ENCODE measurements at places on chromosomes 11 and 22. TPM values are rescaled to one million over a fixed set of nuclear protein-coding genes. Genes with fewer than 3 reads are reported as not detected.

Gene TRIM6
- 7.5 TPM for total RNA-seq

Gene XKR3
- not detected for total RNA-seq

Gene TSPAN18
- total RNA-seq = 52.8 TPM

Gene STIP1
- 176 TPM for total RNA-seq

Gene LGR4
- total RNA-seq = 39.6 TPM

DNA sequence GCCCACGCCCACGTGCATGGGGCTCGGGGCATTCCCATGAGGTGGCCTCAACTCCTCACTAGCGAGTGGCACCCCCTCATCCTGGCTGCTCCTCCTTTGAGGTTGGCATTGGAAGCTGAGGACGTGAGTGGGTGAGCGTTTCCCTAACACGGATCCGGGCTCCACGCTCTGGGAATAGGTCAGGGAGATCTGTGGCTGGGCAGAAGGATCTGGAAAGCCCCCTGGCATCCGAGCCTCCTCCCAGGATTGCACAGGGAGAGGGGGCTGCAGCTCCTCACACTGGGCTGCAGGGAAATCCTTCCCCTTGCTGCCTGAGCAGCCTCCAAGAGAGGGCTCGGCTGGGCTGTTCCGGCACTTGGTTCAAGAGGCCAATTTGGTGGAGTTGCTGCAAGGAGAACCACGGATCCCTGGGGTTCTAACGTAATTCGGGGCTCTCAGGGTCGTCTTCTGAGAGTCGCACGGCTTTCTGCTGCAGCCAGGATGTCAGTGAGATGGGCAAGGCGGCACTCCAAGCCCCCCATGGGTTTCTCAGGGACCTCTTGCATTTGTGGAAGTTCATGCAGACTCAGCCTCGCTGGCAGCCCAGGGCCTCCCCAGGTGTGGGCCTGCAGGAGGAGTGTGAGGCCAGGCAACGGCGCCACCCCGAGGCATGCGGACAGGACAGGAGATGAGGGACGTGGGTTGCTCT lies 1119.0 kb downstream of the BRD1 start:
- H3K36me3 ChIP-seq = no peaks in the 10 kb centered on the region
- no peaks in the 10 kb centered on the region for H3K27me3 ChIP-seq
- peaks cover 9% of the 10 kb centered on the region for H3K4me1 ChIP-seq

- H3K27me3 ChIP-seq = peaks cover 6% of the 10 kb centered on the region
- DNase-seq = no peak
- no peaks in the 10 kb centered on the region for H3K36me3 ChIP-seq
Measured at GRCh38 chr11:57251491-57252104, 14.5 kb upstream of the APLNR start.

DNA sequence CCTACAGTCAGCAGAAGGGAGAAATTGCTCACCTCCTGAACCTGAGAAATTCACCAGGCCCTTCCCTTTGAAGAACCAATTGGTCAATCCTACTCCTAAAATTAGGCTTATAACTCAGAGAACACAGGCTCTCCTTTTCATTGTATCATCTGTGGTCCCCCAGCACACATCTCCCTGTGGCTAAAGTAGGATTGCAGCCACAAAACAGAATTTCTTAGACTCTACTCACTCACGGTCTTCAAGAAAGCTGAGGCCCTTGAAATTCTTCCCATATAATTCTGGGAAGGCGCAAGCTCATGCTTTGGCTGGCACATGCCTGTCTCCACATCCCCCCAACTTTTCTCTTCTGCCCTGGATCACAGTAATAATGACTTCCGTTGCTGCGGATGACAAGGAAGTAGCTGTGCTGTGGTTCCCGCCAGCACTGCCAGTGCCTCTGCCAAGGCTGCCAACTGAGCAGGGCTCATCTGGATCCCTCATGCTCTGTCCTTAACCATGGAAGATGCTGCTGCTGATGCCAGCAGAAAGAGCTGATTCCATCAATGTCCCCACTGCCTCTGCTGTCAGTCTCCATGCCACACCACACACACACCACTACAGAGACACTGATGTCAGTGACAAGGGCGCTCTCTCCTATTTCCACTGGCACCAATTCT lies 200.6 kb upstream of the POU2AF2 start:
- DNase-seq = no peak
- no peak overlapping the region for H3K27ac ChIP-seq
- peaks cover 16% of the 10 kb centered on the region for H3K4me1 ChIP-seq

- DNase-seq = no peak
- no peak overlapping the region for H3K4me3 ChIP-seq
- H3K4me1 ChIP-seq = peaks cover 13% of the 10 kb centered on the region
- no peaks in the 10 kb centered on the region for H3K27me3 ChIP-seq
- H3K27ac ChIP-seq = peak overlapping the region; percentile 64
- H3K36me3 ChIP-seq = peaks cover 38% of the 10 kb centered on the region
Measured at GRCh38 chr11:68584991-68585524, 99.3 kb upstream of the GAL start.

DNA sequence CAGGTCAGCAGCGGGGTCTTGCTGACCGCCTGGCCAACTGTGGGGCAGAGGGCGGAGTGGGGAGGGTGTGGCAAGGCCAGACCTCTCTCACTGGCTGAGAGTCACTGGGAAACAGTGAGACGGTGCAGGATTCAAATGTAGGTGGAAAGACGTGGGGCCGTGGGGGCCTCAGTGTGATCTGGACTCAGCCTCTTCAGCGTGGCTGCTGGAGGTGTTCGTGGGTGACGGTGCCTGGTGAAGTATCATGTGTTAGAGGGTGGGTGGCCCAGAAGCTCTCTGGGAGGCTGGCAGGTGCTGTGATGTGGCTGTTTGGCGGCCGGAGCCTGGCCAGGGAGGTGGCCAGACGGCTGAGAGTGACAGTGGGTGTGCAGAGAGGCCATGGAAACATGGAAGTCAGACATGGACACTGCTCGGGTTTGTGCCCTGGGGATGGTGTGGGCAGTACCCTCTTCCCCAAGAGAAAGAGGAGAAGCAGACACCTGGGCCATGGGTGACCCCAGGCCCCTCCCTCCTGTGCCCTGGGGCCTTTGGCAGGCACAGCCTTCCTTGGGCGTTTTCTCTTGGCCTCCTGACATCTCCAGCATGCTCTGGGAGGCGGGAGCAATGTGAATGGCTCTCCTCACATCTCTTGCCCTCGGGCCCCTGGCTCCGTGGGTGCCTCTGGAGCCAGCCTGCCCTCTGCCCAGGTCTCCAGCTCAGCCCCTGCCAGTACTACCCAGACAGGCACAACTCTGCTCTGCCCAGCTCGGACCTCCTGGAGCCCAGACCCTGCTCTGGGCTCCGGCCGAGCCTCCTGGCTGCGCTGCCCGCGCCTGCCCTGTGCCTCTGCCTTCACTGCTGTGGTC lies 10.1 kb upstream of the ACR start:
- no peak overlapping the region for H3K4me3 ChIP-seq
- H3K36me3 ChIP-seq = peaks cover 10% of the 10 kb centered on the region
- peaks cover 3% of the 10 kb centered on the region for H3K27me3 ChIP-seq
- no peaks in the 10 kb centered on the region for H3K4me1 ChIP-seq

DNA sequence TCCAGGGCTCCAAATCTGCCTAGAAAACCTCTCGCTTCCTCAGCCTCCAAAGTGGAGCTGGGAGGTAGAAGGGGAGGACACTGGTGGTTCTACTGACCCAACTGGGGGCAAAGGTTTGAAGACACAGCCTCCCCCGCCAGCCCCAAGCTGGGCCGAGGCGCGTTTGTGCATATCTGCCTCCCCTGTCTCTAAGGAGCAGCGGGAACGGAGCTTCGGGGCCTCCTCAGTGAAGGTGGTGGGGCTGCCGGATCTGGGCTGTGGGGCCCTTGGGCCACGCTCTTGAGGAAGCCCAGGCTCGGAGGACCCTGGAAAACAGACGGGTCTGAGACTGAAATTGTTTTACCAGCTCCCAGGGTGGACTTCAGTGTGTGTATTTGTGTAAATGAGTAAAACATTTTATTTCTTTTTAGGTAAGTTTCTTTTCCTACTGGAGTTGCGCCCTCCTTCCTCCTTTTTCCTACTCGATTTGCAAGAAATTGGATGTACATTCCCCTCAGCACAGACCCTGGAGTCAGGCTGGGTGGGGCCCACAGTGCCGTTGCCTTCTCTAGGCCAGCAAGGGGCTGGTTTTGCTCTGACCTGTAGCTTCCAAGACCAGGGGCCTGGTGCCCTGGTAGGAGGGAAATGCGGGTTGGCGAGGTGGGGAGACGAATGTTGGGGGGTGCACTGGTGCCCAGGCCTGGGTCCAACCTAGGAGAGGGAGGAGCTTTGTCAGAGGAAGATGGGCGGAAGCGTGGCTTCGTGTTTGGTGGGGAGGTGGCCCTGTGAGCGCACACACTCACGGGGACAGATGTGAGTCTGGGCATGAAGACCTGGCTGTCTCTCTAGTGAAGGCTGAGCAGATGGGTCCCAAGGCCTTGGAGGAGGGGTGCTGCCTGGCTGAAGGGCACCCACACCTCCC lies 50.6 kb downstream of the ST14 start:
- H3K4me1 ChIP-seq = no peaks in the 10 kb centered on the region
- no peaks in the 10 kb centered on the region for H3K36me3 ChIP-seq
- no peaks in the 10 kb centered on the region for H3K27me3 ChIP-seq

DNA sequence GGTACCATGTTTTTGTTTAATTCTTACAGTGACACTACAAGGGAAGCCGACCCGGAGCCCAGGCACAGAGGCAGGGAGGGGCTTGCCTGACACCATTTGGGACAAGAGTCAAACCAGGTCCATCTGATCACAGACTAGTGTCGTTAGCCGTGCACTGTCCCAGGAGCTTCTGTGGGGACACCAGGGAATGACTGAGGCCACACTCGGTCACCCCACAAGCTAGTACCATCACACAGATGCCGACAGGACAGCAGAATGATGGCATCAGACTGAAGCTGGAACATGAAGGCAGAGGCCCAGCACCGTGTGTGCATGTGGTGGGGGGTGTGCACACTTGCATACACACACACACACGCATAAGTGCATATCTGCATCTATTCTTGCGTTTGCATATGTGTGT lies 61.5 kb upstream of the NECTIN1 start:
- no peak overlapping the region for H3K27ac ChIP-seq
- H3K36me3 ChIP-seq = no peaks in the 10 kb centered on the region
- no peak for DNase-seq
- H3K27me3 ChIP-seq = peaks cover 10% of the 10 kb centered on the region
- H3K4me3 ChIP-seq = no peak overlapping the region

DNA sequence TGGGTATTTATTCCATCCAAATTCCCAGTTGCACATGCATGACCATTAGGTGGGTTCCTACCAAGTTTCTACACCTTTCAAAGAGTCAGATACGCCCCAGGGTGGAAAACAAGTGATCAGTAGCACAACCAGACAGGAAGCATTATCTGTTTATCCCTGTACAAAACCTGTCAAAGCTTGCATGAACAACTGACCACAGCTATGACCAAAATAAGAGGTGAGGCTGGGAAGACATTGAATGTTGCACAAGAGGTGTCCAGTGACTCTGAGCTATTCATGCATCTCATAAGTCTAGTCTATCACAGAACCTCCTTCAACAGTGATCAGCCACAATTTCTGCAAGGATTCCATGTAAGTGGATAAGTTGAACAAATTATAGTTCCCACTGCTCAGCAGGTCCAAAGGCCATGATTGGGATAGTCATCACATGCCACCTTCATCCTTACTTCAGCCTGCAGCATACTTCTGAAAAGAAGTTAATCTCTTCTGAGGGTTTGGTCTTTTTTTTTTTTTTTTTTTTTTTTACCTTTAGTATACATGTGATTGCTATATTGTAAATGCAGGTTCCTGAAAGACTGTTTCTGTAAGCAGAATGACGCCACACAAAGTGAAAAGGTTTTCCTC lies 28.0 kb upstream of the TMEM45B start:
- peaks cover 9% of the 10 kb centered on the region for H3K27me3 ChIP-seq
- no peaks in the 10 kb centered on the region for H3K36me3 ChIP-seq
- no peak for DNase-seq
- H3K4me1 ChIP-seq = no peaks in the 10 kb centered on the region
- no peak overlapping the region for H3K4me3 ChIP-seq

- peaks cover 5% of the 10 kb centered on the region for H3K36me3 ChIP-seq
- H3K4me3 ChIP-seq = no peak overlapping the region
- peaks cover 21% of the 10 kb centered on the region for H3K4me1 ChIP-seq
- H3K27me3 ChIP-seq = peaks cover 10% of the 10 kb centered on the region
Measured at GRCh38 chr11:128179039-128179438, 408.3 kb downstream of the ETS1 start.

Data from type B pancreatic cell (in vitro differentiated cells).